Activated T-helper 9 cell treated with anti-CD3 and anti-CD28 coated beads, Interleukin-2, amount 50 U/mL, for 16 hours (primary cell): ENCODE measurements at places on chromosomes 7 and 10.

DNA sequence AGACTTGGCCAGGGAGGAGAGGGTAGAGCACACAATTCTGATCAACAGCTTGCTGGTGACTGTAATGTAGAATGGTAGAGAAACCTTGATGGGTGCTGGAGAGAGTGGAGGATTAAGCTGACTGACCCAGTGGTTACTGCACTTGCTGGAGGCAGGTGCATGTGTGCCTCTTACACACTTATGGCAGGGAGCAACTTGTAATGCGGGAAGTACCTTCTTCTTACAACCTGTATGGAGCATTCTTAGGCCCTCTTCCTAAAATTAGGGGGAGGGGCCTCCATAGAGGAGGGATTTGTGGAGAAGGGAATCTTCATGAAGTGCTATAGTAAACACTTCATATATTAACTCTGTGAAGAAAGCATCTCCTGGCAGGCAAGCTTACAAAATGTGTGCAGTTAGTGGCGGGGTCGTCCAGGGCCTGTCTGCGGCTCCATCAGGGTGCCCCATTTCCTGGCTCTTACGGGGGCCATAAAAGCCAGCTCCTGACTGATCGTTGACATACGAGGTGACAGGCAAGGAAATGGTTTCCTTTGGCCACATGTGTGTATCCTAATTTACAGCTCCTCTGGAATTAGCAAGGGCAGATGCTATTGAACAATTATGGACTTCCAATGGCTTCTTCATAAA is 113.5 kb downstream of the RTKN2 start:
- no peak for DNase-seq

DNA sequence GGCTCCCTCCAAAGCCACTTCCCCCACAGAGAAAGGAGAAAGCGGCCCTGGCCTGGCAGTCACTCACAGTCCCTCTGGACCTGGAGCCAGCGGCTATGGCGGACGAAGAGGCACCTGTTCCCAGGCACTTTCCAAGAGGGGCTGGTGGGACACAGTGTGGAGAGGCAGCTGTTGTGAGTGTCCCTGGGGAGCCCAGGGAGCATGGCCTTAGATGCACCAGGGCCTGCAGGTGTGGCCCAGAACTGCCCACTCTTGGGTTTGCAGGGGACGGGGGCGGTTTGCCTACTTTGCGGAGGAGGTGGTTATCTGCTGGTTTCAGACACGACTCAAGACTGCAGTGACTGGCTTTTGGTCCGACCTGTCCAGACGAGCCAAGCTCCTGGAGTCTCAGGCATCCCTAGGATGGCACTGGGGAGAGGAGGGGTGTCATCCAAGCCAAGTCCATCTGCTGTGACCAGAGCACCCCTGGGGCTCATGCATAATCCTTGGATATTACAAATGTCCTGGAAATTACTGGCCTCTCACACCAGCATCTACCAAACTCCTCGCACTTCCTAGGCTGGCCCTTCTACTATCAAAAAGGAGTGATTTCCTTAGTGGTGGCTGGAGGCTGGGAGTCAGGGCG is 18.4 kb downstream of the CTBP2 start:
- DNase-seq: no peak

DNA sequence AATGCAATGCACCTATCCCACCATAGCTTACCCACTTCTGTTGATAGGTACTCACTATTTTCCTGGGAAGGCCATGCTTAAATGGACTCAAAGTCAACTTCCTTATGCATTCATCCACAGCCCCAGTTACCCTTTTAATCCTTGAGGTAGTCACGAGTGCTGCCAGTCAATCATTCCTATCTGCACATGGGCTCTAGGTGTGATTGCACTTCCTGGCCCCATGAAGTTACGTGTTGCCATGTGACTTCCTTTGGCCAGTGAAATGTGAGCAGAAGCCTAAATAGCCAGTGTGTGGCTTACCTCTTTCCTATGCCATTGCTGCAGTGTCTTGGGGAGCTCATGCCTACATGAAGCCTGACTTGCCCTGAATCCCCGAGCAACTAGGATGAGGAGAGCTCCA is 23.5 kb upstream of the EIF5AL1 start:
- no peak for DNase-seq

DNA sequence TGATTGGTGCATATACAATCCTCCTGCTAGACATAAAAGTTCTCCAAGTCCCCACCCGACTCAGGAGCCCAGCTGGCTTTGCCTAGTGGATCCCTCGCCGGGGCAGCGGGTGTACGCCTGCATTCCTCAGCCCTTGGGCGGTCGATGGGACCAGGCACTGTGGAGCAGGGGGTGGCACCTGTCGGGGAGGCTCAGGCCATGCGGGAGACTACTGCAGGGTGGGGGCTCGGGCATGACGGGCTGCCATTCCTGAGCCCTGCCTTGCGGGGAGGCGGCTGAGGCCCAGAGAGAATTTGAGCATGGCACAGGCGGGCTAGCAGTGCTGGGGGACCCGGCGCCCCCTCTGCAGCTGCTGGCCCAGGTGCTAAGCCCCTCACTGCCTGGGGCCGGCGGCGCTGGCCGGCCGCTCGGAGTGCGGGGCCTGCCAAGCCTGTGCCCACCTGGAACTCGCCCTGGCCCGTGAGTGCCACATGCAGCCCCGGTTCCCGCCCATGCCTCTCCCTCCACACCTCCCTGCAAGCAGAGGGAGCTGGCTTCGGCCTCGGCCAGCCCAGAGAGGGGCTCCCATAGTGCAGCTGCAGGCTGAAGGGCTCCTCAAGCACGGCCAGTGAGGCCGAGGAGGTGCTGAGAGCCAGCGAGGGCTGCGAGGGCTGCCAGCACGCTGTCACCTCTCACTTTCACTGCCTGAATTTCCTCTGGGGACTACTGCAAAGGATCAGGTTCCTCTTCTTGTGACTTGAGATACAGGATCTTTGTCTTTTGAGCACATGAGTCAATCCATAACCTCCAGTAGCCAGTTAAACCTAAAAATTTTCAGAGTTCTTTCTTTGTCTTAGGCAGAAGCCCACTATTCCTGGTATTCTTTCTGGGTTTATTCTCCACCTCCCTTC is 25.1 kb upstream of the ELOVL3 start:
- no peak for DNase-seq

- DNase-seq: no peak
These were observed 17.2 kb upstream of the PSAP start for GRCh38 chr10:71868192-71868697.

DNA sequence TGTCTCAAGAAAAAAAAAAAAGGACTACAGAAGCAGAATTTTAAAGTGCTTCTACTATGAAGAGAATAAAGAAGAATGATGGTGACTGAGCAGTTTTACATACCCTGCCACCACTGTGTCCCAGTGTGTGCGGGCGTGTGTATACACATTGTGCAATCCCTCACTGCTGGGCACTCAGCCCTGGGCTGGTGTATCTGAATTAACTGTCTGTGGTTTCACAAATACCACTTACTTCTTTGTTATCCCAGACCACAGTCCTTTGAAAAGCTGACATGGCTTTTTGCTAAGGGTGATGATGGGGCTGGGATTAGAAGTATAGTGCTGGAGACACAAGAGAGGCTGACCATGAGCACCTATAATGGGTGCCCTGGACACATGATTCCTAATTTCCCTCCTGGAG is 21.1 kb upstream of the TRPV6 start:
- no peak for DNase-seq

DNA sequence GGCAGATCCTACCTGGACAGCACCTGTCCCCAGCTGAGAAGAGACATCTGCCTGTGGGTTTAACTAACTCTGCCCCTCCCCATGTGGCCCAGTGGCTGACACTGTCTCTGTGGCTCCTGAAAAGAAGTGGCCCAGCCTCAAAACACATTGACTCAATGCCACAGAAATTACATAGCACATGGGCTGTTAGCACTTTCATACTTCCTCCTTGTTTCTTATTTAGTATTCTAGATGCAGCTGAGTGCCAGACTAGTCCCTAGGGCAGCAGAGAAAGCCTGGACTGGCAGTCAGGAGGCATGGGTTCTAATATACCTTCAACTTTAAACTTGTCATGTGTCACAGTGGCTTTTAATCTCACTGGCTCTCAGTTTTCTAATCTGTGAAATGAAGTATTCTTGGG is 171.0 kb downstream of the TRIL start:
- no peak for DNase-seq

- no peak for DNase-seq
These were observed 355.1 kb upstream of the SHH start for GRCh38 chr7:156167417-156167807.

DNA sequence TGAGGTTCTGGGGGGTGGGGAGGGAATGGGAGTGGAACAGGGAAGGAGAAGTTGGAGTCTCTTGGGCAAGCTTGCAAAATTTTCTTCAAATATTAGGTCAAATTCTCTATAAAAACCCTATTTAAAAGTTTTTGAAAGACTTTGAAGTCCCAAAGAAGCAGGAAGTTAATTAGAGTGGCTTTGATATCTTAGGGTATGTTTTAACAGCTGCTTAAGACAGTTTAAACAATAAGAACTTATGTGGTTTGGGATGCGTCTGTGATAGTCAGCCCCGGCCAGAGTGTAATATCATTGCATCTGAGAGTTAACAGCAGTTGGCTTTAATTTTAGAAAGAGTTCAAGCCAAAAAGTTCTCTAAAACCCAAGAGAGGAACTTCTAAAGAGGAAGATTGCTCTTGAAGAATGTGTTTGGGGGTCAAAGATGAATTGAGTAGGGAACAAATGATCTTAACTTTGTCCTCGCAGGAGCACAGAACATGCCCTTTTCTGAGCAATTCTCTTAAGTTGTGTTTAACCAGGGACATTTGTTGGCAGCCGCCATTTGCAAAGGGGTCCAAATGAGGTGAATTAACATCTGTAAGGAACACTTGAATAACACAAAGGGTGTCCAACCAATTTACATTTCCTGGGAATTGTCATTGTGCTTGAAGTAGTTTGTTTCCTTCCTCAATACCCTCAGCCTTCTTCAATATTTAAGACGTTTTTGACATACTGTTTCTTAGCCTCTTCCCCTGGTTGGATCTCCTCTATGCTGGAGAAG is 182.4 kb downstream of the PTEN start:
- DNase-seq: no peak

DNA sequence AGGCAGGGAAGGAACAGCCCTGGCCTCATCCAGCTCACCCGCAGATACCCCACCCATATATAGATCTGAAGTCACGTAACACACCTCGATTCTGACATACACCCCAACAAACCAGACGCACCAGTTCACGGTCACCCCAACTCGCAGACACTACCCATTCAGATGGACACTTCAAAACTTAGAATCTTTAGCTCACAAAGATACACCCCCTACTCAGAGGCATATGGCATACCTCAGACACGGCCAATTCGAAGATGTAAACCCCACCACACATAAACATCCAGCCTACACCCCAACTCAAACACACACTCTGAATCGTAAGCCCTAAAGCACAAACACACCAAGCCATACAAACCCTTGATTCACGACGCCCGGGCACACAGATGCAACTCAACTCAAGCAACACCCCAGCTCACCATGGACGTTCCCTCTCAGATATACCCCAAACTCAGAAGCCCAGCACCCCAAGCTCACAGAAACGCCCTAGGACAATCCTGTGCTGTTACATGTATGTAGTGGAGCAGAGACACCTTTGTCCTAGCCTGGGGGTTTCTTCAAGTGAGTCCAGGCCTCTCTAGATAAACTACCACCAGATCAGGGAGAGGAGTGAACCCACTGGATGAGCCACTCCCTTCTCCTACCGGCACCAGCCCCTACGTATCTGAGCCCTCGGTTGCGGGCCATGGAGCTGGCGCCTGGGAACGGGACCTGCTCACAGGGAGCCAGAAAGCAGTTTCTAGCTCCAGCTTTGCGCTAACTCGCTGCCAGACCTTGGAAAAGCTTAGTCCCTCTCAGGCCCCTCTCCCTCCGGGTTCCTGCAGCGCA is 8.8 kb downstream of the PSD start:
- no peak for DNase-seq

DNA sequence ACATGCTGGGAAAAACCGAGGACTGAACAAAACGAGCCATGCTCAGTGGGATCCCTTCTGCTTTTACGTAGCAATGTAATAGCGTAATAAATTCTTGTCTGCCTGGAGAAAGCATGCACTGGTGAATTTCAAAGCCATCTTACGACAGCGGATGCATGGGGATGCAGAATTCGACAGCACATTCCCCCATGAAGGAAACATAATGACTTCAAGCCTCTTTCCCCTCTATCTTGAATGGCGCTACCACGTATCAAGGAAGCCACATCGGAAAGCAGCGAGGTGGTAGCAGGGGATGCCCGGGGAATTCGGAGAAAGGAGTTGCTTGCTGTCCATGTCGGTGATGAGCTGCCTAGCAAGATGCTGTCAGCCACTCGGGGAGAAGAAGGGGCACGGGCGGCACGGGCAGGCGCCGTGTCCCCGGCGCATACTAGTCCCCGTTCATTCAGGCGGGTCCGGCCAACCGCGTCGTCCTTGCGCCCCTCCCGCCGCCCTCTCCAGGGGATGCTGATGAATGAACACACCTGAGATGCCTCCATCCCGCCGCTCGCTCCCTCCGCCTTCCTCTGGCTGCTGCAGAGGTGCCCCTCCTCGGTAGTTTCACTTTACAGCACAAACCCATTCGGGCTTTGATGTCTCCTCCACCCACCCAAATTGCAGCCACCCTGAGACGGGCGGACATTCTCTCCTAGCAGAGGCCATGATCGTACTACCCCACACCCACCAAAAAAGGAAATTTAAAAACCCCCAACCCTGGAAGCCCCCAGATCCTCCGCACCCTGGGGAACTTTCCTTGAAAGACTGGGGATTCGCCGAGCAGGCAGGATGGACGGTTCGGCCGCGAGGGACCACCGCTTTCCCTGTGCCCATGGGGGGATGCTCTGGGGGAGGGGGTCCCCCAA is 644 bp downstream of the SORBS1 start:
- peak; percentile 21 for DNase-seq

GRCh38 chr7:87628780-87629569 is 777 bp downstream of the RUNDC3B start:
- peak; percentile 3 for DNase-seq

DNA sequence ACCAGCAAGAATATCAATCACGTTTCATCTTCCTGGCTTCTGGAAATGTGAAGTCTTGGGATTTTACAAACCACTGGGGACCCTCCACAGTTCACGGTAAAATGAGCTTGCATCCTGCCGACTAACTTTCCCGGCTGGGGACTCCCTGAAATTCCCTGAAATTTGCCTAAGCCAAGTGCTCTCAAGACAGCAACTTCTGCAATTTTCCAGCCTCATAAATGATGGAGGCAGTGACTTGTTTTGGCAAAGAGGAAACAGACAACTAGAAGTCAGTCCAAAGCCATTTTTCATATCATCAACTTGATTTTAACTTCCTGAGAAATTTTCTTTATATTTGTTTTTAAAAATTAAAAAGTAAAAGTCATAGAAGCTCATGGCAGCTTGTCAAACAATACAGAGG is 212.3 kb downstream of the FANK1 start:
- no peak for DNase-seq

- no peak for DNase-seq
These were observed 127.4 kb downstream of the TRRAP start for GRCh38 chr7:99005776-99006175.

DNA sequence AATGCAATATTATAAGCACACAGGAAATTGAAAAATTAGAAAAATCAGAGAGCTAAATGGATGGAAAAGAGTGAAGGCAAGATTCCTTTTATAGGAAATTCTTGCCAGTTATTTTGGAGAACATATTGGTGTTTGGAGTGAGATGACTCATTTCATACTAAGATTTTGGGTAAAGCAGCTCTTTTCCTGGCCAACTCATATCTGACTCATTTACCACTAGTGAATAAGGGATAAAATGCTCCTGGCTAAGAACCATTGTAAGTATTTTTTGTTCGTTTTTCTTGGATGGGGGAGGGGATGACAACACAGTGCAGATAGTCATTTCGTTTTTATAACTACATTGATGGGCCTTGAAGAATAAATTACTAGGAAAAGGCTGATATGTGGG is 139.3 kb downstream of the TWIST1 start:
- no peak for DNase-seq
